ENCODE measurements at places on chromosomes 1 and 21.

DNA sequence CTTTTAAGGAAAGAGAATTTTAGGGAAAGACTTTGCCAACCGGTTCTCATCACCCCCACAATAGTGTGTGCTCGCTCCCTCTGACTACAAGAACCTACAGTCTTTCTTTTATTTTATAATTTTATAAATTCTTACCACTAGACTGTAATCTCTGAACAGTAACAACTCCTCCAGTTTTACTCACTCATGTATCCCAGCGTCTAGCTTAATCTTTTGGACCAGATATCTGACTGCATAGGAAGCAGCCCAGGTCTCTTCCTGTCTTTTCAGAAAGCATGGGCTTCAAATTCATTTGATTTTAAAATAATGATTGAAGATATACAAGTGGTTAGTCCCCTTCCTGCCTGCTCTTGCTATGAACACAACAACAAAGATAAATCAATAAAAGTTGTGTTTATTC lies 19.0 kb upstream of the DUSP10 start:
- no peak for DNase-seq

GRCh38 chr1:25169610-25170009 lies 62.7 kb downstream of the SYF2 start:
- no peak for DNase-seq

DNA sequence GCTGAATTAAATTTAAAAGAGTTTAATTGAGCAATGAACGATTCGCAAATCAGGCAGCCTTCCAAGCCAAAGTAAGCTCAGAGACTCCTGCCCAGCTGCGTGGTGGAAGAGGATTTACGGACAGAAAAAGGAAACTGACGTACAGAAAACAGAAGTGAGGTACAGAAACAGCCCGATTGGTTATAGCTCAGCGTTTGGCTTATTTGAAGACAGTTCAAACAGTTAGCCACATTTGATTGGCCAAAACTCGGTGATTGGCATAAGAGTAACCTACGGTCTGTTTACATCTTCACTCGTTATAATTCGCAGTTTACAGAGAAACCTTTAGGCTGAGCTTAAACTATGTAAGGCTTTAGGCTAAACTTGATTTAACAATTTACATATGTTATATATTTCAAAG lies 46.9 kb downstream of the CR1L start:
- no peak for DNase-seq

DNA sequence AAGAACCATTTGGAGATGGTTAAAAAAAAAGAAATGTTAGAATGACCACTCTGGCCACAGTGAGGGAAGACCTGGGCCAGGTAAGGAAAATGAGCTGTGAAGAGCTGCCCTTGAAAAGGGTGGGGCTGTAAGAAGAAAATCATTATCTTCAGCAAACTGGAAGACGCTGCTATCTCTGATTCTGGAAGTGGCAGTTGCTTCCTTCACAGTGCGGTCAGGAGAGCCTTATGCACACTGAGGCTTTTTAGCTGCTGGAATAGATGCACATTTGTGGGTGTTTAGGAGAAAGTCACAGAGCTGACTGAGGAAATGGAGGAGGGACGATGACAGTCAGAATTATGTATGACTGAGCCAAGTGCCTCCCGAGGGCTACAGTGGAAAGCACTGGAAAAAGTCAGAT lies 91.6 kb downstream of the TBX19 start:
- DNase-seq, result no peak

DNA sequence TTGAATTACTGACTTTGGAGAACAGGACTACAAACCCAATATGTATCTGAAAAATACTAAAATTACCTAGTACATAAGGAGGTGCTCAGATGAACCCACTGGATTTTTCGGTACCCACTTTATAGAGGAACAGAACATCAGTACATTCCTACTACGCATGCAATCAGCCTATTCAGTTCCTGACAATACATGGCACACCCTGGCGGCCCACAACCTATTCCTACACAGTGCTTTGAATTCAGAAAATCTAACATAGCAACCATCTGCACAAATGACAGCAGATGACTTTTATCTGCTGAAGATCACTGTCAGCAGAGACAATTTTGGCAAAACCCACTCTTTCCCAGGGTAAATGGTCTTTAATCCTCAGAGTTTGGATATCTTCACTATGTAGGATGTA lies 257.1 kb upstream of the GREM2 start:
- no peak for DNase-seq

GRCh38 chr1:177423090-177423489 lies 252.3 kb downstream of the BRINP2 start:
- no peak for DNase-seq

- no peak for DNase-seq
Observed at GRCh38 chr1:212609701-212610574, 1.4 kb downstream of the ATF3 start.

- no peak for DNase-seq
Observed at GRCh38 chr1:57146100-57146499, 180.3 kb upstream of the C8B start.

GRCh38 chr1:59220356-59220755 lies 76.5 kb upstream of the FGGY start:
- DNase-seq, result no peak

GRCh38 chr1:181485287-181486097 lies 2.2 kb downstream of the CACNA1E start:
- DNase-seq, result no peak

DNA sequence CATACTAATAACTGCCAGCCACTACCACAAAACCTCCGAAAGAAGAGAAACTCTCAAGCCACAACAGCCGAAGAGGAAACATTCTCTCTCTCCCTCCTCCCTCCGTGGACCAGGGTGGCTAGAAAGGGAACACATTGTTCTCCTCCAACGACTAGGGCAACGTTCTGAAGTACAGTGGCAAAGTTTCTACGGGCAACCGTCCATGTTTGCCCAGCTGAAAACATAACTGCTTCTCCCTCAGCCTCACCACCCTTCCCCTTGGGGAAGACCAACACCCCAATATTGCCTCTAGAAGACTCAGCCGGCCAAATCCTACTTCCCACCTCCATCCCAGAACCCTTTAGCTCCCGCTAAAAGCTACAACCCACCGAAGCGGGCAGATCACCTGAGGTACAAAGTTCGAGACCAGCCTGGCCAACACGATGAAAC lies 2.0 kb downstream of the GLUL start:
- no peak for DNase-seq

GRCh38 chr21:41362605-41363369 lies 960 bp downstream of the MX2 start:
- DNase-seq, result no peak

- DNase-seq, result no peak
Observed at GRCh38 chr1:26811708-26812107, 14.8 kb upstream of the ZDHHC18 start.

All from cortex of kidney (tissue), 1 donor.